ENCODE measurements at places on chromosomes 4 and X.

GRCh38 chr4:145171911-145172310 lies 8.5 kb downstream of the OTUD4 start:
- no peak for DNase-seq

- DNase-seq, result no peak
These were observed 55.2 kb downstream of the HTRA3 start for GRCh38 chr4:8324640-8325239.

DNA sequence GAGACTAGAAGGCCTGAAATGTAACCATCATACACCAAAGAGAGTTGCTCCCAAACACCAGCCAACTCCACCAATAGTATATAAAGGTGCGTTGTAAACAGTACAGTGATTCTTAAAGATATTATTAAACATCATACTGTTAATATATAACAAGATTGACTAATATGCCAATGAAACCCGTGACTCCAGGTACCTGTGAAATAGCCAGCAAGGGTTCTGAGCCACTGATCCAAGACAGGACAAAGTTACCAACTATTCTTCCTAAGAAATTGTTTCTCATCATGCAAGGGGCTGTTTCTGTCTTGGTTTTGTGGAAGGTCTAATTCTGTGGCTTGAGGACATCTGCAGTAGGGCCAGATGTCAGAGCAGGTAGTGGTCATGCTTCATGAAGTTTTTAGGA lies 47.2 kb downstream of the FHL1 start:
- DNase-seq, result no peak

DNA sequence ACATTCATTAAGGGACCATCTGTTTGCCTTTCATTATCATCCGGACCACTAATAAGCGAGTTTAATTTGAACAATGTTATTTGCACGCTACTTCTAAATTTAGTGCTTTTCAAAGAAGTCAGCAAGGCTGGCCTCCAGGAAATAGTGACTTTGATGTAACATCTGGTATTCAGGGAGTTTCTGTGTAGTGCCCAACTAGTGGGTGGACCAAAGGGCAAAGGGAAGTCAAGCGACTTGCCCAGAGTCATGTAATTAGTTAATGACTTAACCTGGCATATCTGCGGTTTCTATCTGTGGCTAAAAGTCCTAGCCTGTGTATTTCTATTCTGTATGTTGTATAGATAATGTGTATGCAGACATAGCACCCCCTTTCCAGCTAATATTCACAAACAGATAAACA lies 56.3 kb upstream of the LCORL start:
- no peak for DNase-seq

DNA sequence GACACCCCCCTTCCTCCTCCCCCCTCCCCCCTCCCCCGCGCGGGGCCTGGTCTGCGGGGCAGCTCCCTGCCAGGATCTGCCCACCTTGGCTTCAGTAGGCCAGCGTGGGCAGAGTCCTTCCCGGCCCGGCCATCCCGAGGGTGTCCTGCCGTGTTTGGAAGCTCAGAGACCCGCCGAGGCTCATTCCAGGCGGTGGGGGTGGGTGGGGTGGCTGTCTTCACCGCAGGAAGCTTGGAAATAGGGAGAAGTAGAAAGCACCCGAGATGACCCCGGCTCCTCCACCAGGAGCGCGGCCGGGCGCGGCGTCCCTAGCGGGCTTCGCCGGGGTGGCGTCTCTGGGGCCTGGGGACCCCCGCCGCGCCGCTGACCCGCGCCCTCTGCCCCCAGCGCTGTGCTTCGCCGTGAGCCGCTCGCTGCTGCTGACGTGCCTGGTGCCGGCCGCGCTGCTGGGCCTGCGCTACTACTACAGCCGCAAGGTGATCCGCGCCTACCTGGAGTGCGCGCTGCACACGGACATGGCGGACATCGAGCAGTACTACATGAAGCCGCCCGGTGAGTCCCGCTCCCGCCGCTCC lies 1.6 kb downstream of the NAT8L start:
- no peak for DNase-seq

DNA sequence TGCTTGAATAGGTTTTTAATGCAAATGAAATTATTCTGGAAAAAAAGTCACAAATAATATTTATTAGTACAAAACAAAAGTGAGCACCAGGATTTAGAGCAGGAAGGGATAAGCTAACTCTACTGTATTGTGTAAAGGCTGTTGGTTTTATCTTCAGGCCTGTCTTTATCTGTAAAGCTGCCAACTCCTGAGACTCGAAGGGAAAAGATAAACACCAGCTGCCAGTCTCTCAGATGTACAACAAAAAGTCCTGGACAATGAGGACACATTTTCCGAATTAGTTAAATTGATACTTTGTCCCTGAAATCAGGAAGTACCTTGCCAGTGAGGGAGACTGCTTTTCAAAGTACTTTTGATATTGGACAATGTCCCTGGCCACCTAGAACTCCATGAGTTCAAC lies 8.8 kb downstream of the DDX60 start:
- DNase-seq, result no peak

DNA sequence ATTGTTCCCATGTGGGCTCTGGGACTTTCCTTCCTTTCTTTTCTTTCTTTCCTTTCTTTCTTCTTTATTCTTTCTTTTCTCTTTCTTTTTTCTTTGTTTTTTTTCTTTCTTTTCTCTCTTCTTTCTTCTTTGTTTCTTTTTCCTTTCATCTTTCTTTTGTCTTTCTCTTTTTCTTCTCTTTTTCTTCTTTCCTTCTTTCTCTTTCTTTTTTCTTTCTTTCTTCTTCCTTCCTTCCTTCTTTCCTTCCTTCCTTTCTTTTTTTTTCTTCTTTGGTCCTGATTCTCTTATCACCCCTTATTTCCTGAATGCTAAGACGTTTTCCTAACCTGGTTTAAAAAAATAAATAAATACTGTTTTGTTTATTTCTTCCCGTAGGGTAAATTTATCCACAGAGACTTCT lies 93.2 kb downstream of the CRLF2 start:
- no peak for DNase-seq

- no peak for DNase-seq
These were observed 364.6 kb upstream of the FAT1 start for GRCh38 chr4:187088070-187088799.

- no peak for DNase-seq
These were observed 27.5 kb upstream of the CXCL13 start for GRCh38 chr4:77578145-77578544.

- no peak for DNase-seq
These were observed 41.9 kb upstream of the RELL1 start for GRCh38 chr4:37728064-37728463.

GRCh38 chr4:84051639-84052038 lies 447.5 kb downstream of the NKX6-1 start:
- no peak for DNase-seq

- DNase-seq, result no peak
These were observed at the start of gene DACH2 for GRCh38 chrX:86148024-86148511. Gene DACH2 (plus strand): TSS chrX:86148451.

- DNase-seq, result no peak
These were observed 1.5 kb upstream of the PARM1 start for GRCh38 chr4:74931376-74931775.

DNA sequence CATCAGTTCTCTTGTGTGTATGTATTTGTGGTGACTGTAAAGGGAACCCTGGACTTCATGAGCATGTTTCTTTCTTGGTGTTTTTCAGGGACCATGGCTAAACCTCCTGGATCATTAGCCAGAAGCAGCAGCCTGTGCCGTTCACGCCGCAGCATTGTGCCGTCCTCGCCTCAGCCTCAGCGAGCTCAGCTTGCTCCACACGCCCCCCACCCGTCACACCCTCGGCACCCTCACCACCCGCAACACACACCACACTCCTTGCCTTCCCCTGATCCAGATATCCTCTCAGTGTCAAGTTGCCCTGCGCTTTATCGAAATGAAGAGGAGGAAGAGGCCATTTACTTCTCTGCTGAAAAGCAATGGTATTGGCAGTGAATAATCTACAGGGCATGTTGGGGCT lies 157.0 kb downstream of the STIM2 start:
- DNase-seq, result no peak

- no peak for DNase-seq
These were observed 20.7 kb downstream of the STX18 start for GRCh38 chr4:4521136-4521535.

DNA sequence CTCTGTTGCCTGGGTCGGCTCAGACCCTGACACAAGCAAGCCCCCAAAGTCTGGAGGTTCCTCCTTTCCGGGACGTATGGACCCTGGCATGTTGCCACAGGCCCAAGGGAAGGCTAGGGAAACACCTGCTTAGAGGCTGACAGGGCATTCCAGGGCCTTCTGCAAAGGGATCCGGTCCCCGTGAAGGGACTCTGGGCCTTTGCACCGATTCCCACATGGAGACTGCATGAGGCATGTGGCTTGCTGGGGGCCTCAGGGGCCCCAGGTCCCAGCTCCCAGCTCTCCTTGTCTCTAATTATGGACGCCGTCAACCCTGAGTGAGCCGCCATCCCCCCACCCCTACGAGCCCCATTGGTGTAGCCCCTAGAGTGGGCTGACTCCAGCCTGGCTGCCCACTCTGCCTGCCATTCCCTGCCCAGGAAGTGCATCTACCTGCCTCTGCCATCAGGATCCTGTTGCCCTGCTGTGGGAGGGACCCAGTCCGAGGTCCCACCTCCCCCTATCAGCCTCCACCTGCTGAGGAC lies 4.2 kb upstream of the RGS12 start:
- no peak for DNase-seq

- no peak for DNase-seq
These were observed 26.7 kb upstream of the PLAC1 start for GRCh38 chrX:134684956-134685355.

DNA sequence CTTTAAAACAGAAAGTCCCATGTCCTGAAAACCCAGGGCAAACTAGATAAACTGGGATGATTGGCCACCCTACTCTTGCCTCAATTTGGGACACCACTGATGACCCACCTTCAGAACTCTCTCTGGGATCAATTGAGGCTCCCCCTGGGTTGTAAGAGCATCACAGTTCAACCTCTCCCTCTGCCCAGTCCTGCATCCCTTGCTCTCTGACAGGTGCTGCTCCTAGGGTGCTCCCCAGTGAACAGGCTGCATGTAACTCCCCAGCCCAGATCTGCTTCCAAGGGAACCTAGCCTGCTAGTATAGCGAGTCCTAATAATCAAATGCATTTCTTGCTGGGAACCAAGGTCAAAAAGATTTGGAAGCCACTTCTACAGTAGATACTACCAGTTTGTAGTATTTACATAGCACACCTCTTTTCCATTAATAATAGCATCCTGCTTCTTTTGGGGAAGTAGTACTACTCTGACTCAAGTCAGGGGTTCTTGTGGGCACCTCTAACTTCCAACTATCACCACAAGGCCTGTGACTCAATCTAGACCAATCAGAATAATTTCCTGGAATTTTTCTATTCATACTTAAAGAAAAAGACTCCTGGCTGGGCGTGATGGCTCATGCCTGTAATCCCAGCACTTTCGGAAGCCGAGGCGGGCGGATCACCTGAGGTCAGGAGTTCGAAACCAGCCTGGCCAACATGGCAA lies 42.1 kb upstream of the SPINK2 start:
- DNase-seq, result no peak

DNA sequence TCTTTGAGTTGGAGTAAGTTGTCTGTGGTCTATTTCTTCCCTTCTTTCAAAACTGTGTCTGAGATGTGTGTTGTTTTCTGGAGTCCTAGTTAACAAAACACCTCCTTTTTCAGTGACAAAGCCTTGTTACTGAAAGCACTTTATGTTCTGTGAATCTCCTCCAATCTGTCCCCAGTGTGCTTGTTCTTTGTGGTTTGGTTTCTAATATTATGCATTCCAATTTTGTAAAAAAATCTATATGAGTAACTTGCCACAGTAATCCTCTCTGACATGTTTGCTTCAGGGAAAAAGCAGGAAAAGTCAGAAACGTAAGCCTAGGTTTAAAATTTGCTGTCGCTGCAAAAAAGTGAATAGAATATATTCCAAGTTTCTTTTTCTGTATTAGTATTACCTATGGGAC lies 12.4 kb downstream of the PRRG1 start:
- no peak for DNase-seq

- DNase-seq, result no peak
These were observed 462.6 kb downstream of the CENPC start for GRCh38 chr4:67082746-67083145.

GRCh38 chr4:151584101-151584500 lies 175.1 kb downstream of the FHIP1A start:
- no peak for DNase-seq

GRCh38 chrX:150063674-150064073 lies 125.4 kb upstream of the EOLA2 start:
- DNase-seq, result no peak

DNA sequence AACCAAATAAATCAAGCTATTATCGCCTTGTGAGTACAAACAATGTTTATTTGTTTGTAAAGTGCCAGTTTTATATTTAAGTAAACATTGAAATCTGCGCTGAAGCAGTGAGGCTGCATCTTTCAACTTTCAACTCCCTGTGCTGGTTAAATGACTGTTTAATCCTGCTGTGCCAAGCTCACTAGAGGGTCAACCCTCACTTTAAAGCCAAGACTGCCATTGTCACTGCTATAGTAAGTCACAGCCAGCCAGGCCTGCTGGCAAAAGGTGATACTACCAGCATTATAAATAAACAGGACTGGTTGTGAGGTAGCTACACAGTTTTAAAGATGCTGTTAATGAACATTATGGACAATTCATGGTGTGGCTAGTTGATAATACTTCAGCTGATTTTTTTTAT lies 34.6 kb downstream of the EFHC2 start:
- no peak for DNase-seq

DNA sequence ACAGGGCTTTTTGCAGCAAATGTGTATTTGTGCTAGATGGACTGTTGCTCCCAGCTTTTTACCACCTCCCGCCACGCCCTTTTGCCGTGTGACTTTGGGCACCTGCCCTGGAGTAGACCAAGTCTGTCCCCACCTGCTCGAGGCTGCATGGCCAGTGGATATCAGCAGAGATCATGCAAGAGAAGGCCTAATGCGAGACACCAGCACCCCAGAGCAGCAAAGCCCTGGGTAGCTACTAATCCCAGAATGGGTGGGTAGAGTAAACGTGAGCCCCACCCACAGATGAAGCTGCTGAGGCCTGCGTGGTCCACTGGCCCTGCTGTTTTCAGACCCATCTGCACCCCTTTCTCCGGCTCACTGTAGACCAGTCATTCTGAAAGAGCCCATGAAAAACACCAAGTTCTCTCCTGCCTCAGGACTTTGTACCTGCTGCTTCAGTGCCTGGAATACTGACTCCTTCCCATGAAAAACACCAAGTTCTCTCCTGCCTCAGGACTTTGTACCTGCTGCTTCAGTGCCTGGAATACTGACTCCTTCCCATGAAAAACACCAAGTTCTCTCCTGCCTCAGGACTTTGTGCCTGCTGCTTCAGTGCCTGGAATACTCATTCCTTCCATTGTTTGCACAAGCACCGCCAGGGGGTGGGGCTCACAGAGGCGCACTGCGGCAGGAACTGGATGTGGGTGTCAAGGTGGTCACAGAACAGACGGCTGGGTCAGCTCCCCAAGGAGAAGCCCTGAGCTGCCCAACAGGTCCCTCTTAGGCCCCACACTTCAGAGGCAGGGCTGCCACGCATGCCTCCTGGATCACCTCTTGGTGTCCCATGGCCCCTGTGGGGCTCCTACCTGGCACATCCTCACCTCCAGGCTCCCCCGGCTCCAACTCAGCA lies 5.1 kb upstream of the TNIP2 start:
- DNase-seq, result no peak

GRCh38 chrX:47927212-47927611 lies 76.6 kb downstream of the ZNF182 start:
- no peak for DNase-seq

Data from hematopoietic multipotent progenitor cell treated with erythropoietin and hydrocortisone succinate and interleukin-3 and kit ligand, for 17 days (in vitro differentiated cells).